Dorsolateral prefrontal cortex (tissue), 122 donors: ENCODE measurements at places on chromosomes 2 and 18. TPM values are rescaled to one million over a fixed set of nuclear protein-coding genes. Genes with fewer than 3 reads are reported as not detected.

The TMEM247 gene
- total RNA-seq = not detected

GRCh38 chr2:171763602-171764001 lies 76.3 kb downstream of the DYNC1I2 start:
- DNase-seq = no peak

DNA sequence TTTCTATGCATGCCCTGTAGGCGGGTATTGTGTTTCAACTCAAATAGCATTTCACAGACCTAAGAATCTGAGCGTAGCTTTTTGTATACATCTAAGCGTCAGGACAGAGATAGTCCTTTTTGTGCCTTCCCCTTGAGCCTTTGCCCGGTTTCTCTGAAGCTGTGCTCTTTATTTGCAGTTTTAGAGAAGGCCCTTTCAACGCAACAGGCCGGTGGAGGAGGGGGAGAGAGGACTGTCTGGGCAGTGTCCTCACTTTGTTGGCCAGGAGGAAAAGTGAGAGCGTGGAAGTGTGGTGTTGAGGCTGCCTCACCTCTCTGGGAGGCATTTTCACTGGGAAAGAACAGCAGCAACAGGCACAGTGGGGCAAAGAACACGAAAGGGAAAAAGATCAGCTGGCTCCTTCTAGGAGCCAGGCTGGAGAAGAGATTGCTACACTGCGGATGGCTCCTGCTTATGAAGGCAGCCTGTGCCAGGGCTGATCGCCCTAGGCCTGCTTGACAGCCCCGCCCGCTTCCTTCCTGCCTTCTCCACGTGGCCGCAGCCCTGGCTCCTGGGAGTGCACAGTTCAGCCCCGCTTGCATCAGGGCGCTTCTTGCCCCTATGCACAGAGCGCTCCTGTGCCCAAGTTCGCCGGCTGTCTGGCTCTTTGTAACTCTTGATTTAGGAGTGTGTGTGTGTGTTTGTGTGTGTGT lies 195.6 kb upstream of the POU3F3 start:
- DNase-seq = peak; percentile 56

DNA sequence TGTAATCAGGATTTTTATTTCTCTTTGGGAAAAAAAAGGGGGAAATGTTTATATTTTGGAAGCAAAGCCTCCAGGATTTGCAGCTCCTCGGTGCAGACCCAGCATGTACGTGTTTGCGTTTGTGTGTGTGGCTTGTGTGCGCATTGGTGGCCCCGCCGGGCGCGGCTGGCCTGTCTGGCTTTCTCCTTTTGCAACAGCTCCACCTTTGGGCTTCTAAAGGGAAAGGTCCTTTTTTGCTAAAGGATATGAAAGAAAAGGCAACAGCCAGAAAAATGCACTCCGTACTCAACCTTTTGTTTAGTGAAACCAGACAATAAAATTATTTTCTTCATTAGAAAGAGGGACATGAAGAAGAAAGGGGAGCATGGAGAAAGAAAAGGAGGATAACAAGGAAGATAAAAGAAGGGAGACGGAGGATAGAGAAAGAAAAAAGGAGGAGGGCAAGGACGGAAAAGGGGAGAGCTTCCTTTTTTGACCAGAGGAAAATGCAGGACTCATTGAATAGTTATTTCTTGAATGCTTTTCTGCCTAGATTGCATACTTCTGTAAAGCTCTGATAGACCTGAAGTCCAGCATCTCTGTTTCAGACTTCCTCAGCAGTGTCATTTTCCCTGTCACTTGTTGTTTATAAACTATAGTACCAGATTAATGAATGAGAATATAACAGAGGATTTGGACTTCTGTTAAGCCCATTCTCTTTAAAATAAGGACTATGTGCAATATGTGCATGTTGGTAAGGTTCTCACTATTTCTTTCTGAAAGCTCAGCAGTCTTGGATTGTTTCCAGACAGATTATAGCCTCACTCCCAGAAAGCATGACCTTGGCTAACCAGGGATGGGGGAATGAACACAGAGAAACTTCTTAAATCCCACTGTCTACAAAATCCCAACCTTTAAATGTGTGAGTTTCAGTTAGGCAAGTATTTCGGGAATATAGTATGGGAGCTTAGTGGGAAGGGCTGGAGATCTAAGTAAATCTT lies 563.1 kb upstream of the PIK3C3 start:
- peak; percentile 57 for DNase-seq

GRCh38 chr2:5569256-5569655 lies 122.9 kb upstream of the SOX11 start:
- no peak for DNase-seq

DNA sequence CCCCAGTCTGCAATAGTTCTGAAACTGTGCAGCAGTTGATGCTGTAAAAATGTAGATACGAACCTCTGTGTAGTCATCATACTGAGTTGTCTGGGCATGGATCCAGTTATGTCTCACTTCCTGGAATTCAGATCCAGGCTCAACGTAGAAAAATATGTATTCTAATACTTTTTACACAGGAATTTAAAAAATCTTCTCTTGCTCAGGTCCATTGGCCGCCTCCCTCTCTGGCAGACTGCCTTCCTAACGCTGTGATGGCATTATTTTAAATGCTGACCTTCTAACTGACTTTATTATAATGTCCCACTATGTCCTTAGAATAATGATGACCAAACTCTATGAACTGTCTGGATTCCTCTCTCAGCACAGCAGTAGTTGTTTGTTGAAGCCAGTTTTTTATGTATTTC lies 119.6 kb downstream of the FEZ2 start:
- DNase-seq = no peak

The PCARE gene
- total RNA-seq = 0.41 TPM

DNA sequence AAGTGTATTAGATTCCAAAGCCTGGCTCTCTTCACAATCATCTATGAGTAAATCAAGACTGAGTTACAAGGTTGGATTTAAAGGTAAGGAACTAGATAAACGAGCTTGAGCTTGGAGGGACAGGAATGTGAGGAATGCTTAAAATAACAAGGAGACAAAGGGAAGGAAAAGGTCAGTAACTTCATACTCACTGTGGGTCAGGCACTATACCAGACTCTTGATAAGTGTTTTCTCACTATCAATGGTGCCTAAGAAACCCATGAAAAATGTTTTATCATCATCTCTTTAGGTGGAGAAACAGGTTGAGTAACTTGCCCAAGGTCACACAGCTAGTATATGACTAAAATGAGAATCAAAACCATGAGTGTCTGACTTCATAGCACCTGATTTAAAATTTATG lies 212.1 kb downstream of the CDH2 start:
- DNase-seq = no peak

DNA sequence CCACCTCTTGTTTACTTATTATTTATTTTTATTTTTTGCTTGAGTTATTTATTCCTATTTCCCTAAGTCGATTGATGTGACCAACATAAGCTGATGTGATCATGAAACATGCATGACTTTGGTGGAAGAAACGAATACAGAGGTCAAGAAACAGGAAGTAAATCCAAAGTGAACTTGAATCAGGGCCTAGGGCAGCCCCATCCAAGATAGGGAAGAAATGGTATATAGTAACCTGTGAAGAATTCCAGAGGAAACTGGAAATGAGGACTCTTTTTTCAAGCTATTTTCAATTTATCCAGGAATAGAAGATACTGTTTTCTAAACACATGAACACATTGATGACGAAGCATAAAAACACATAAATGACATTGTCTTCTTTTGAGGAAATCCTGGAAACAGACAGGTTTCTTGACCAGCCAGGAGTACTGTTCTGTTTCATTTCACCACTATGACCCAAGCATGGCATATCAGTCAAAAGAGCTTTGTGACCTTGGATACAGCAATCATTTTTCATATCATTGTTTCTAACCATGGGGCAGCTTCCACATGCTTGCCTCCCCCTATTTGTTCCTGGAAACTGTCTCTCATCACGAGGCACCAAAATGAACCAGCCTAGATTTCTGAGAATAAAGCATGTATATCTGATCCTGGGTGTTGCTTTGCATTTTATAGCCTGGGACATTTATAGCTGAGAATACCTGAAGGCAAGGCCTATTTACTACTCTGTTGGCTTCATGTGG lies 9.1 kb upstream of the LCLAT1 start:
- no peak for DNase-seq

DNA sequence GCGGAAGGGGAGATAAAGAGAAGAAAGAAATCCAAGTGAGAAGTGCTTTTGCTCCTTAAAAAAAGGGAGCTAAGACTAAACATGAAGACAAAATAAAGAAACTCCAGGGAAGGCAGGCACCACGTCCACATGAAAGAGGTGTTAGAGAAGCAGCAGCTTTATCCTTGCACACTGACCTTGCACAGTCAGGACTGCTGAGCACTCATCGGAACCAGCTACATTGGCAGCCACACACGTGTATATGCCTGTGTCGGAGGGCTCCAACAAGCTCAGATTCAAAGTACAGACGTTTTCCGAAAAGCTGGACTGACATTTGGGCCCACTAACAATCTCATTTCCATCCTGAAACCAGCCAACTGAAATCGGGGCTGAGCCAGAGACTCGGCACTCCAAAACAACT lies 88.2 kb downstream of the TTN start:
- no peak for DNase-seq

The EN1 gene
- not detected for total RNA-seq

DNA sequence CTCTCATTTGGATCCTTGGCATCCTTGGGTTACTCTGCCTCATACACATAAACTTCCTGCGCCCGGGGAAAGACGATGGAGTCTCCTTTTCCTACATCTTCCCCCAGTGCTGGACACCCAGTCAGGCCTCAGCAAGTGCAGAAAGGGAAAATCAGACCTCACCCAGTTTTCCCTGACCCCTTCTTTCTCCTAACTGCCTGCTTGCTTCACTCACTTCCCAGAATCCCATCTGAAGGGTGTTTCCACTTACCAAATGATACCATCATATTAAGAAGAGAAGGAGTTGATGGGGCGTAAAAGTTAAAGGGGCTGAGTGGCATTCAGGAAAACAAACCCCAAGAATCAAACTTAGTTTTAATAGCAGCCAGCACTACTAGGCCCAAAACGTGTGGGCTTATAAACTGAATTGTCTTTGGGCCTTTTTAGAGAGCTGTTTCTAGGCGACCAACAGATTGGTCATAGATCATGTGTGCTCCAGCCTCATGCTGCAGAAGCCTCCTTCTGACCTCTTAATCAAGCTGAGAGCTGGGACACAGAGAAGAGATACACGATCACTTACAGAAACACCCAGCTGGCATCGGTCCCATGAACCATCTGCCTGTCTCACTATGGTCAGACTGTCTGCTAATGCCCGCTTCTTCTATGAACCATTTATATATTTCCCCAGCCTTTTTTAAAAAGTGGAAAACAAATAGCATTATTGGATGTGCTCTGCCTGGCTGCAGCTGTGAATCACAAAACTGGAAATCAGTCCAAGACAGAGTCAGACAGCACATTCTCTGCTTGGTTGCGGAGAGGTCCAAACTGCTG lies 165.7 kb upstream of the SLC14A2 start:
- peak; percentile 39 for DNase-seq

DNA sequence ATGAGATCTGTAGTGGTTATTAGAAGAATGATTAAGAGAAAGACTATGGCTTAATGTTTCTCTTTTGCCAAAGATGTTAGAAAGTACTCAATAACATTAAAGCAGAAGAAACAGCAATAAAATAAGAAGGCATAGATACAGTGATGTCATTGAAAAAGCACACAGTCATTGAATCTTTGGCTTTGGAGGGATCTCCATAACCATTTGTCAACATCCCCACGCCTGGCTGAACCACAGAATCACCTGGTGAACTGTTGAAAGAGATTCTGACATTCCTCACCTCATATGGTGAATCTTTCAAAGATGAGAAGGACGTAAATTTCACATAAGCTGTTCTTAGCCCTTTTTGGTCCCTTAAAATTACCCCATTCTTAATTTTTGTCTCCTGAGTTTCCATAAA lies 324.6 kb upstream of the NRP2 start:
- DNase-seq = no peak

The CDK15 gene
- not detected for total RNA-seq

DNA sequence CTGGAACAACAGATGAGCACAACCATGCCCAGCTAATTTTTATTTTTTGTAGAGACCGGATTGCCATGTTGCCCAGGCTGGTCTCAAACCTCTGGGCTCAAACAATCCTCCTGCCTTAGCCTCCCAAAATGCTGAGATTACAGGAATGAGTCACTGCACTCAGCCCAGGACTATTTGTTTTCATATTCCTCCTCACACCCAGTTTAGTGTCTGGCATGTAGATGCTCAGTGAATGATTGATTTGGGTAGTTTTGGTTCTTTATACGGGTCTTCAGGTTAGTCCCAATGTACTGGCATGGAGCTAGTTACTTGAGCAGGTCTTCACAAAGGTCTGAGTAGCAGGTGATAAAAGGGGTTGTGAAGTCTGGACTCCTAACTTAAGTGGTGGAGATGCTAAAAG lies 6.2 kb downstream of the EIF2B4 start:
- no peak for DNase-seq
